ENCODE measurements at places on chromosomes 3 and 15.

- DNase-seq, result no peak
These were observed 62.8 kb downstream of the ATP2C1 start for GRCh38 chr3:130956721-130957120.

DNA sequence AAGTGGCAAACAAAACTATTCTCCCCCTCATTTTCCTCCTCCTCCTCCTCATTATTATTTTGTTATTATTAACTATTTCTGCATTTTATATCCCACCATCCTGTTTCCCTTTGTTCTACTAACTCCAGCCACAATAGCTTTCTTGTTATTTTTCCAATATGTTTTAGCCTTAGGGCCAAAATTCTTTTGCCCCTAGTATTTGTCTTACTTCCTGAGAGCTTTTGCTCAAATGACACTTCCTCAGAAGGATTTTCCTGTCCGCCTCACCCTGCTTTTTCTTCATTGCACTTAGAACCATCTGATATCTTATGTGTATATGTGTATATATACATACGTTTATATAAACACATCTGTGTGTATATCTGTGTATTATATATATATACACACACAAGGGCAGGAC is 32.7 kb upstream of the NUDT16 start:
- no peak for DNase-seq

- no peak for DNase-seq
These were observed 176.1 kb upstream of the CDIN1 start for GRCh38 chr15:36403351-36403750.

DNA sequence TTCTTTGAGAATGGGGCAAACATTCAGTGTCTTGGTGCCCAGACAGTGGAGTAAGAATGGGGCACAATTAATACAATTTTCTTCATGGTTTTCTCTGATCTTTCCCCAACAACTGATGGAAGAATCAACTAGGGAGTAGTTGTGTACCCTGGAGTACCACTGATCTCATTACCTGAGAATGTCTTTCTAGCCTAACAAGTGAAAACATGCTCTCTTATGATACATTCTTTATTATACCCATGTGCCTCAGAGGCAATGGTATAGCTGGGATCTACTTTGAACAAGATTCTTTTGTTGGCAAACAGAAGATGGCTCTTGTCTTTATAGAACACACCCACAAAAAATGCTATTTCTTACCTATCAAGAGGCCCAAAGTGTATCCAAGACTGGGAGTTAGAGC is 250.6 kb upstream of the CMC1 start:
- DNase-seq, result no peak

GRCh38 chr3:33652736-33653135 is 65.3 kb downstream of the CLASP2 start:
- no peak for DNase-seq

- DNase-seq, result no peak
These were observed 23.7 kb downstream of the UBE2Q2 start for GRCh38 chr15:75866916-75867315.

- DNase-seq, result no peak
These were observed 32.1 kb downstream of the SLC22A14 start for GRCh38 chr3:38314112-38314763.

- DNase-seq, result no peak
These were observed 141.6 kb upstream of the KBTBD8 start for GRCh38 chr3:66856533-66856932.
